ENCODE measurements at places on chromosomes 5 and 9.

DNA sequence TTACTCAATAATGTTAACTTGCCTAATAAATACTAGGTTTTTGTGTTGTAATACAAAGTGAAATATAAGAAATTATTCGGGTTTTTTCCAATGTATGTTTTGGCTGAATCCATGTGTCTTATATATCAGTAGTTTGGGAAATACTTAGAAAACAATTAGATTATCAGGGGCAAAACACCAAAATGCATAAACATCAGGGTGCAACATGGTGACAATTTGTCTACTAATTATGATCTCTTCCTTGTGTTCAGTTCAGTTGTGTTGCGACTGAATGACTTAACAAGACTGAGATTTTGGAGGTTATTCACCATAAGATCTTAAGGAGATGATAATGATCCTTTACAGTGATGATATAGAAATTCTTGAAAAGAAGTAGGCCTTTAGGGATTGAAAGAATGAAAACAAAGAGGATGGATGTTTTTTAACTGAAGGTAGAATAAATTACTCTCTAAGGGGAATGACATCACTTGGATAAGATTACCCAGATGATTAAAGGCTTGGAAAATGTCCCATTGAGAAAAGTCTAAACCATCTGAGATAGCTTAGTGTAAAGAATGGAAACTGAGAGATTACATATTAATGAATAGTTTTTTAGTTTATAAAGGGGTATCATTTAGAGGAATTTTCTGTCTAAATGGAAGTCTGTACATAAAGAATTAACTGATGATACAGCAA, 415.8 kb downstream of the SPATA31D1 start:
- no peak for DNase-seq

- DNase-seq: no peak
Measured at GRCh38 chr9:121246821-121247561, 21.0 kb upstream of the GSN start.

- DNase-seq: no peak
Measured at GRCh38 chr9:15714746-15715145, 161.9 kb downstream of the CCDC171 start.

DNA sequence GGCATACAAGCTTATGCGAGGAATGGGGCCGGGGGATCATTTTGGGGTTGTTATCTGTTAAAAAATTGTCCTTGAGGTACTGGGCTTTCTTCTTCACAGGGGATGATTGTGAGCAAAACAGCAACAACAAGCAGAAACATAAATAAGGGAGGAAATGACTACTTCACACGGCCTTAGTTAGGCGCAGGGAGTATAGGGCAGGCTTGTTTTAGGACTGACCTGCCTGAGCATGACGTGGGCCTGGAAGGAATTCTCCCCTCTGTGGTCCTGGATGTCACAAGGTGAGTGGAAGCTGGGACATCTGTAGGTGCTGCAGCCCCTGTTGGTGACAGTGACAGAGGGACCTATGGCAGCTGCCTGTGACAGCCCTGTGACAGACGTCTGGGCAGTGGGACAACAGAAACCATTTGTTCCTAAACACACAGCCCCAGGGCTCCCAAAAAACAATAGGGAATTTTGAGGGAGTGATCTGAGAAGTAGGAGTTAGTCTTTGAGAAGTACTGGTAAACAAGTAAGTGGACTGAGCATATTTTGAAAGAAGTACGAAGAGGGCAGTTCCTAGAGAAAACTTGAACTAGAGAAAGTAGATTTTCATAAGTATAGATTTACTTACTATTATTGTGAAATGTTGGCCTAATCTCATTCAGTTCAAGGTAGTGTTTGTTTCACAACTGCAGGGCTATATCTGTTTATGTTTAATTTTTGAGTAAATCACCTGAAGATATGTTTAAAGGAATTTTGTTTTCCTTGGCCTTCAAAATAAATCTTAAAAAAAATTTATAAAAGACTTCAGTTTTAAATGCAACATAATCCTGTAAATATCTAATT, 113.1 kb downstream of the KDM4C start:
- no peak for DNase-seq

DNA sequence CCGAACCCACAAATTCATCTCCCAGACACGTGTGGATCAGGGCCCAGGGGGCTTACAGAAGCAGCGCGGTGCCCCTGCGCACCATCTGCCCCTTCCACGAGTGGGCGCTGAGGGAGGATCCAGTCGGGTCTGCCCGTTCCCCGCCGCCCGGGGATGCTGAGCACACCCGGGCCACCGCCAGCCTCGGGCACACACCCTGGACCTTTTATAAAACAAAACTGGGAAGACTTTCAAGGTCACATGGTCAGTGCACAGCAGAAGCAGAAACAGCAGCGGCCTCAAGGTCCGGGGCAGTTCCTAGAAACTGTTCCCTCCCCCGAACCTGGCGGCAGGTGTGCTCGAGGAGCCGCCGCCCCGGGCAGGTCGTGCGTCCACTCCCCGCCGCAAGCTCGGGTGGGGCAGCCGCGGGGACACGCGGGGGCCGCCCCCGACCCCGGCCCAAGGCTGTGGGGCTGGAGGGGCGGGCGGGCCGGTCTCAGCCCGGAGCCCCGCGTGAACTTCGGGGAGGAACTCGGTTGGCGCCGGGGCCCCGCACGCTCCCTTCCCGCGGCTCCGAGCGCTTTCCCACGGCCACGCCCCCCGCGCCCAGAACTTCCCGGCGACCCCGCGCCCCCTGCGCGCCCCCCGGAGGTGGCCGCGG, 633 bp upstream of the PPP1R26 start:
- DNase-seq: no peak

DNA sequence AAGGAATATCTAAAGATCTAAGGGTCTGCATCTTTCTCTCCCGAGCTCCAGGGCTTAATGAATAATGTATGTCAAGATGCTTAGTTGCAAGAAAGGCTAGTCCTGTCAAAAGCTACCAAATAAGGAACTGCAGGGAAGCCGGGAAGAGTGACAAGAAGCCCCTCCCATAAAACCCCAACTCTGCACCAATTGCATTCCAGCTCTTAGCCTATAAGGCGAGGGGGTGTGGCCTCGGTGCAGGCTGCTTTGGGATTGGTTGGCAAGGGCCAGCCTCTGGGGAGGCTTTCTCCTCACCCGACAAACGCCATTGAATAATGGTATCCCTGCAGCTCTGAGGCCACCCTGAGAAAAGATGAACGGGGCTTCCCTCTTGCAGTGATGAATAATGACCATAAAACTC, 416.9 kb downstream of the RAB3C start:
- no peak for DNase-seq

- DNase-seq: no peak
Measured at GRCh38 chr5:166582416-166582815, 1709.0 kb upstream of the WWC1 start.

GRCh38 chr5:146474065-146474464, 26.9 kb downstream of the TCERG1 start:
- DNase-seq: no peak

DNA sequence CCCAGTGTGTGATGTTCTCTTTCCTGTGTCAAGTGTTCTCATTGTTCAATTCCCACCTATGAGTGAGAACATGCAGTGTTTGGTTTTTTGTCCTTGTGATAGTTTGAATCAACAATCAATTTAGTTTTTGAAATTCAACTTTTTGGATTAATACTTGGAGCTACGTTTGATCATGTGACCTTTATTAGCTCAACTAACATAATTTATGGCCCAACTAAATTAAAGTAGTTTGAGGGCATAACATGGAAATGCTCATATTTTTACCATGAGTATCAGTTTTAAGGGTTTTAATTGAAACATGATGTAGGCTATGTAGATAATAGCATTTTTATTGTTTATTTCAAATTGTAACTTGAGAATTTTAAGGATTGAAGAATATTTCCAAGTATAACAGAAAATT, 168.0 kb downstream of the CCDC171 start:
- no peak for DNase-seq

DNA sequence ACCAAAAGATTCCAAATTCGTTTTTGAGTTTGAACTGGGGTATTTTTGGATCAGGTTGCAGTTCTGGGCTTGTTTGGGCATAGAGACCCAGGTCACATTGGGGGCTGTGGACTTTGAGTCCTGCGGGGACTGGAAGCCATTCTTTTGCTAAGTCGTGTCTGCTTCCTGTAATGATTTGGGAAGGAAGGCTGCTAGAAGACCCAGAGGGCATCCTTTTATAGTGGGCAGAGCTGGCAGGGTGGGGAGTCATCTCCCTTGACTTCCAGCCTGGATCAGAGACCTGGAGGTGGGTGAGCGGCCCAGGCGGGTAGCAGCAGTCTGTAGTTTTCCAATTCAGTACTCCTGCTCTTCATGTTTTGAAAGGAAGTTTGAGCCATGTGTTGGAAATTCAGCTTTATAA, 11.3 kb downstream of the ZNF618 start:
- DNase-seq: no peak

DNA sequence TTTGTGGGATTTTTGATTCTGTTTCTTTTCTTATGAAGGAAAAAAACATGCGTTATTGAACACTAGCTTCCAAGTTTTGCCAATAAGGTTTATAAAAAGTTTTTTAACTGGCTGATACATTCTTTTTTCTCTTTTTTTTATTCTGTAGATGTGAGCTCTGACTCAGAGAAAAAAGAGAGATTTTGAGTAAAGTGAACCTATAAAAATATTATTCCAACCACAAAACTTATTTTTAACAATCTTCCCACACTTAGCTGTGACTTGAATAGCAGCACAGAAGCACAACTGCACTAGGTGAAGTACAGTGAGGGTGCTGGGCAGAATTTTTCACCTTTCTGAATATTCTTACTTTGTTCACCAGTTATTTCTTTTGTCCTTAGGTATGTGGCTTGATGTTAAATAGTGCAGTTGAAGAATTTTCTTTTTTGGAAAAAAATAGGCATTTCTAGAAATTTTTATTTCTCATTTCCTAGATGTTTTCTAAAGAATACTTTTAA, 41.6 kb downstream of the CHSY3 start:
- no peak for DNase-seq

GRCh38 chr9:107175816-107176435, 107.2 kb upstream of the RAD23B start:
- DNase-seq: no peak

All from stimulated activated CD8-positive, alpha-beta memory T cell treated with anti-CD3 and anti-CD28 coated beads, Interleukin-2, amount 100 ng/mL, for 1 hour (primary cell).